ENCODE measurements at places on chromosomes 12 and 14. TPM values are rescaled to one million over a fixed set of nuclear protein-coding genes. Genes with fewer than 3 reads are reported as not detected.
A peak's percentile ranks its signal among the peaks of the same experiment; 100 is the strongest.

GRCh38 chr12:32454075-32454474, 54.7 kb downstream of the FGD4 start:
- H3K36me3 ChIP-seq = no peaks in the 10 kb centered on the region
- H3K27me3 ChIP-seq = peaks cover 3% of the 10 kb centered on the region
- H3K4me3 ChIP-seq = no peak overlapping the region
- DNase-seq = no peak
- no peak overlapping the region for H3K27ac ChIP-seq

DNA sequence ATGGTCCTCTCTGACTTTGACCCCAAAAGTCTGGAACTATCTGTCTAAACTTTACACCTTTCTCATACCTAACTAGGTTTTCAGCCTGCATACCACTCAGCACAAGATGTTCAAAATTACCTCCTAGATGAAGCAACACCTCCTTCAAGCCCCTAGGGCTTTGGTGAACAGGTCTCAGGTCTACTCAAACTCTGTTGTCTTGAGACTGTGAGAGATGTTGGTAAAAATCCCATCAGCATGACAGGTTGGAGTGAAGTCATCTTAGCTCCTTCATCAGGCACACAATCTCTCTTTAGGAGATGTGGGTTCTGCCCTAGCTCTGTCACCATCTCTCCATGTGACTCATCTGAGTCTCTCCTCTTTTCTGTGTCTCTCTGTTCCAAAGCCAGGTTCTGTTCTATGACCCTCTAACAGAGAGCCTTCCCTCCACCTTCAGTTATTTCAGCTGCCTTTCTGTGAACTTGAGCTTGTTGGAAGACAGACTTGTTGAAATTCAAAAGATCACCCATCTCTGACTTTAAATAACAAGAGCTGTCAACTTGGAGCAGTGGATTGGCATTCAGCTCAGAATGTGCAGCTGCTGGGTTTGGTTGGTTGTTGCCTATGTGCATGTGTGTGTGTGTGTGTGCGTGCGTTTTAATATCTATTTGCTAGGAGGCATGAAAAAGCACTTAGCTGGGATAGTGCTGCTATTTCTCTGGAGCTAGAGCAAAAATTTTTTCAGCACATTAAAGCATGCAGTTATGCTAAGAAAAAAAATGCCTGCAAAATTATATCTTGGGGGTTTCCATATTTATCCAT, 130.7 kb downstream of the CRACR2A start:
- DNase-seq = no peak
- H3K36me3 ChIP-seq = peaks cover 19% of the 10 kb centered on the region
- peaks cover 2% of the 10 kb centered on the region for H3K4me1 ChIP-seq

DNA sequence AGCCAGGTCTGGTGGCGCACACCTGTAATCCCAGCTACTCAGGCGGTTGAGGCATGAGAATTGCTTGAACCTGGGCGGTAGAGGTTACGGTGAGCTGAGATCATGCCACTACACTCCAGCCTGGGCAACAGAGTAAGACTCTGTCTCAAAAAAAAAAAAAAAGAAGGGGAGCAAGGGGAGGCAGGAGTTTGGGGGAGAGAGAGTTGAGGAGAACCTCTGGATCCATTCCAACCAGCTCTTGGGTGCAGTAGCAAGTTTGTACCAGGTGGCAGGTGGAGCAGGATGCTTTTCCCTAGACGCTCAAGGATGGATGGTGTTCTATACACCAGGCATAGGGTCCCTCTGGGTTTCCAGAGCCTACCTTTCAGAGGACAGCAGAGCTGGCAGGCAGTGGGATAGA, 1.9 kb downstream of the NFE2 start:
- H3K27ac ChIP-seq = no peak overlapping the region
- peaks cover 68% of the 10 kb centered on the region for H3K27me3 ChIP-seq
- H3K4me1 ChIP-seq = peaks cover 12% of the 10 kb centered on the region
- H3K36me3 ChIP-seq = no peaks in the 10 kb centered on the region

DNA sequence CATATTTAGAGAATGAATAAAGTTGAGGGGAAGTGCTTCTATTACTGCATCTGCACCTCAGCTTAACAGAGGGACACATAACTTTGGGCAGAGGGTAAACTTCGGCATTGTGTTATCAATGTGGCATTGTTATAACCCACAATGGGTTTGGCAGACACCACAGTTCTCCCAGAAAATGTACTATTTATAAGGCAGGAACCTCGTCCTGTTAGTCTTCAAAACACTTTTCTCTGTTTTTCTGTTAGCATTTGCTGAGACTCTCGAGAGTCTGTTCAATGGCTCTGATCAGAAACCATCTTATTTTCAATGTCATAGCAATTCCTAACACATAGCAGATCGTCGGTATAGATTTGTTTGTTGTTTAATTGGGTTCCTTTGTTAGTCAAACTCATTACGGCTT, 13.9 kb downstream of the PPP1R36 start:
- no peak overlapping the region for H3K27ac ChIP-seq
- DNase-seq = no peak
- peaks cover 16% of the 10 kb centered on the region for H3K27me3 ChIP-seq
- no peaks in the 10 kb centered on the region for H3K36me3 ChIP-seq

DNA sequence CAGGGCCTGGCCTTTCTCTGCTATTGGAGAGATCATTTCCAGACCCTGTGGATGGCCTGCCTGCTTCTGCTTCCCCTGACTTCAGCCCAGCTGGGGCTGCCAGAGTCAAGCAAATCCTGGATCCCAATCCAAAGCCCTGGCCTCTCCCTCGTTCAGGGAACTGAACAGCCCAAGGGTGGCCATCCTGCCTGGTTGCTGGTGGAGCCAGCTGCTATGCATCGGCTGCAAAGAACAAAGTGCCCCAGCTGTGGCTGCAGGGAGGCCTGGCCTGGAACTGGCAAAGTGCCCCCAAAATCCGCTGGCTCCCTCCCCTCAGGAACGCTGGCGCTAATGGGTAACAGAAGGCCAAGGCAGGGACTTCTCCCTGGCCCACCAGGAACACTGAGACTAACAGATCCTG, 56.4 kb downstream of the LRRC74A start:
- no peak for DNase-seq
- no peak overlapping the region for H3K27ac ChIP-seq
- H3K4me1 ChIP-seq = peaks cover 6% of the 10 kb centered on the region
- peaks cover 8% of the 10 kb centered on the region for H3K27me3 ChIP-seq
- no peak overlapping the region for H3K4me3 ChIP-seq
- H3K36me3 ChIP-seq = no peaks in the 10 kb centered on the region

GRCh38 chr12:39300799-39301198, 142.1 kb downstream of the KIF21A start:
- no peaks in the 10 kb centered on the region for H3K27me3 ChIP-seq
- no peak overlapping the region for H3K4me3 ChIP-seq
- no peak for DNase-seq
- peaks cover 19% of the 10 kb centered on the region for H3K36me3 ChIP-seq
- peaks cover 1% of the 10 kb centered on the region for H3K4me1 ChIP-seq

DNA sequence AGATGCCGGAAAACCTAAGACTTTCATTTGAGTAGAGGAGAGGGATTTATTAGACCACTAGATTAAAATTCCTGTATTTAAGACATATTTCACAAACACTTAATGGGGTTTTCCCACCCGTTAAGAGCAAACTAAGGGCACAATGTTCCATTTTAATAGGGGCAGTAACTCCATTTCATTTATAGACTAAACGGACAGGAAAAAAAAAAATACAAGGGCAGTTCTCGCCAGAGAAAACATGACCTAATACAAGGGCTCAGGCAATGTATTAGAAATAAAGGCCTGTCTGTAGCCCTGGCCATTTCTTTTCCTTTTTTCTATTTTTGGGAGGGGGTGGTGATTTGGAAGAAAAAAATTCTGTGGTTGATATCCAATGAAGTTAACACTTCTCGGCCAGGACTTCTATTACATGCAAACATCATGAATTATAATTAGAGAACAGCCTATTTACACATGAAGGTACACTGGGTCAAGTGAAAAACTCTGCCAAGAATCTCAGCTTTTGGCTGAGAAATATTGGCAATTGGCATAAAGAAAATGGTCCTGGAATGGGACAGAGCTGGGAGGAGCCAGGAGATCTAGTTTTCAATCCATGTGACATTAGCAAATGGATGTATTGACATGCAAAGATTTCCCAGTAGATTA, 641.1 kb upstream of the TBX3 start:
- H3K36me3 ChIP-seq = no peaks in the 10 kb centered on the region
- no peaks in the 10 kb centered on the region for H3K27me3 ChIP-seq
- no peaks in the 10 kb centered on the region for H3K4me1 ChIP-seq

DNA sequence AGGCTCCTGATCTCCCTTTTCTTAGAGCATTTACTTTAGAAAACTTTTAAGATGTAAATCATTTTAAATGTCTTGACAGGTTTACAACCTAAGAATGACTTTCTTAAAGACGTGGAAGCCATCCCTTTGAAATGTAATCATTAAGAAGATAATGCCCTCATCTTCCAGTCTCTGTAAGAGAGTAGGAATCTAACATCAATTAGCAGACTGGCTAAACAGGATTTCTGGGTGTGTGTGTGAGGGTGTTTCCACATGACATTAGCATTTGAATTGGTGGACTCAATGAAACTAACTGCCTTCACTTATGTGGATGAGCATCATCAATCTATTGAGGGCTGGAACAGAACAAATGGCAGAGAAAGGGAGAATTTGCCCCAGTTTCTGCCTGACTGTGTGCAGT, 329.5 kb downstream of the RPL10L start:
- no peaks in the 10 kb centered on the region for H3K36me3 ChIP-seq
- H3K27me3 ChIP-seq = no peaks in the 10 kb centered on the region
- H3K27ac ChIP-seq = no peak overlapping the region
- H3K4me3 ChIP-seq = no peak overlapping the region

GRCh38 chr14:102570334-102570995, 22.0 kb upstream of the RCOR1 start:
- peaks cover 16% of the 10 kb centered on the region for H3K4me1 ChIP-seq
- H3K4me3 ChIP-seq = no peak overlapping the region
- H3K27ac ChIP-seq = no peak overlapping the region
- peaks cover 2% of the 10 kb centered on the region for H3K27me3 ChIP-seq
- no peak for DNase-seq

- no peak within 1 kb of the TSS for H3K4me3 ChIP-seq
- no peak within 1 kb of the TSS for H3K27ac ChIP-seq
- peak; percentile 75 for DNase-seq
- H3K4me1 ChIP-seq = peaks cover 14% of the 10 kb centered on the region
Observed at GRCh38 chr12:7935590-7936581, at the start of gene SLC2A3. Gene SLC2A3, minus strand, starts transcription at chr12:7936187. Its CDS starts 153 bp downstream, at chr12:7936034.

GRCh38 chr12:28409892-28410291, 219.6 kb downstream of the CCDC91 start:
- no peak overlapping the region for H3K27ac ChIP-seq
- H3K4me1 ChIP-seq = no peaks in the 10 kb centered on the region
- H3K36me3 ChIP-seq = peaks cover 23% of the 10 kb centered on the region
- H3K27me3 ChIP-seq = no peaks in the 10 kb centered on the region
- DNase-seq = no peak

The PPP2R5C gene
- 382 TPM for total RNA-seq

The SNRNP35 gene
- total RNA-seq = 32.3 TPM

The HCAR3 gene
- not detected for total RNA-seq

The KLHL33 gene
- total RNA-seq = 3.4 TPM

The LDHB gene
- total RNA-seq = 954 TPM
